Activated CD8-positive, alpha-beta memory T cell treated with anti-CD3 and anti-CD28 coated beads, Interleukin-2, amount 10 ng/mL, durations not matched to agents 7 days and 5 days (primary cell): ENCODE measurements at places on chromosomes 5 and 9. TPM values are rescaled to one million over a fixed set of nuclear protein-coding genes. Genes with fewer than 3 reads are reported as not detected.

DNA sequence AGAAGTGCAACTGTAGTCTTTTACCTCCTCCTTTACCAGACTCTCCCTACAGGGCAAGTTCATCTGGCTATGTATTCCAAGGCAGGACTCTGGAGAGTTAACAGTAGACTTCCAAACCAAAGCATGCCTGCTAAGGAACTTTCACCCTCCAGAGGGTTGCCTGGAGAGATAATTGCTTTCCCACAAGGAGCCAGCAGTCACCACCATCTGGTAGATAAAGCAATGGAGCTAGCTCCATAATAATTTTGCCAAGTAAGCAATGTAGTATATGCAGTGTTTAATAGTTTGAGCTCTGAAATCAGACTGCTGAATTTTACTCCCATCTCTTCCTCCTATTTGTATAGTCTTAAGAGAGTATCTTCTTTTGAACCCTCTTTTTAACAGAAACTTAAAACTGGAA lies 566.8 kb upstream of the PTGER4 start:
- no peak for DNase-seq

OGN gene
- not detected for total RNA-seq

DNA sequence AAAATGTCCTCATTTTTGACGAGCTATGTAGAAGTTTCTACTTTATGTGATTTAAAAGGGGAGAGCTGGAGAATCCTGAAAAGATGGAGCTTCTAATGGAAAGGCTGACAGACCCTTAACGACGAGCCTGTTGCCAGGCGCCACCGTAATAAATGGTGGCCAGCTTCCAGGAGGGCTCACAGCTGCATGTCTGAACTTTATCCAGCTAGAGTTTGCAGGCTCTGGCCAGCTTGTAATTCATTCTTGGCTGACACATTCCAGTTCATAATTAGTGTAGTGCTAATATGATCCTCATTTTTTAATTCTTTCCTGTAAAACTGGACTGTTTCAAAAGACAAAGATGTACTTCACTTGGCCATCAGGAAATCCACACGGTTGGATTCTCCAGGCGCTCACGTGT lies 246.7 kb downstream of the GAS1 start:
- no peak for DNase-seq

C9orf153 gene
- not detected for total RNA-seq

DNA sequence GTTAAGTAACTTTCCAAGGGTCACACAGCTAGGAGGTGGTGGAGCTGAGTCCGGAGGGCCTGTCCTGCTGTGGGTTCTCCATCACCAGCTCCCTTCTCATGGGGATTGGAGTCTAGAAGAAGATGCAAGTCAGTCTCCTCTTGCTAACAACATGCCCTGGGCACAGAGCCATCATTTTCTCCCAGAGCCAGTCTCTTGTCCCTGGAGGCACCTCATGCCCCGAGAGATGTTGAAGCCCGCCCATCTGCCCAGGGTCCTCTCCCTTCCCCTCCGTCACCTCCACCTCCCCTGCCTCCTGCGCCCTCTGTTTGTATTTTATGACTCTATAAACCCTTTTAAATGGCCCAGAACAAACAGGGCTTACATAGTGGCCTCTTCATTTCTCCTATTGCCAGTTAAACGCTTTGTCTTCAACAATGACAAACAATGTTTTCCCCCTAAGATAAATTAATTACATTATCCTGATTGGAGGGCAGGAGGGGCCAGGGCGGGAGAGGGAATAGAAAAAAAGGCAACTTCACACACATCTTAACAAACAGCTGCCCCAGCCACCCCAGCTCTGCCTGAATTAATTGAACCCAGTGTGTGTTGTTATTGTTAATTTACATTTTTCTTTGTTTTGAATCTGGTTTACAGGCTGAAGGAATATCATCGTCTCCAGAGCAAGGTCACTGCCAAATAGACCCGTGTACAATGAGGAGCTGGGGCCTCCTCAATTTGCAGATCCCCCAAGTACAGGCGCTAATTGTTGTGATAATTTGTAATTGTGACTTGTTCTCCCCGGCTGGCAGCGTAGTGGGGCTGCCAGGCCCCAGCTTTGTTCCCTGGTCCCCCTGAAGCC lies 55.8 kb downstream of the ASS1 start:
- DNase-seq, result no peak
